CD4-positive, alpha-beta T cell treated with Interleukin-1 beta for 1 hour (primary cell): ENCODE measurements at places on chromosomes 12 and 14.

GRCh38 chr14:83164016-83164415, 1630.4 kb upstream of the SEL1L start:
- DNase-seq = no peak

- DNase-seq = peak; percentile 61
Observed at GRCh38 chr14:99240627-99241324, 31.2 kb downstream of the BCL11B start.

DNA sequence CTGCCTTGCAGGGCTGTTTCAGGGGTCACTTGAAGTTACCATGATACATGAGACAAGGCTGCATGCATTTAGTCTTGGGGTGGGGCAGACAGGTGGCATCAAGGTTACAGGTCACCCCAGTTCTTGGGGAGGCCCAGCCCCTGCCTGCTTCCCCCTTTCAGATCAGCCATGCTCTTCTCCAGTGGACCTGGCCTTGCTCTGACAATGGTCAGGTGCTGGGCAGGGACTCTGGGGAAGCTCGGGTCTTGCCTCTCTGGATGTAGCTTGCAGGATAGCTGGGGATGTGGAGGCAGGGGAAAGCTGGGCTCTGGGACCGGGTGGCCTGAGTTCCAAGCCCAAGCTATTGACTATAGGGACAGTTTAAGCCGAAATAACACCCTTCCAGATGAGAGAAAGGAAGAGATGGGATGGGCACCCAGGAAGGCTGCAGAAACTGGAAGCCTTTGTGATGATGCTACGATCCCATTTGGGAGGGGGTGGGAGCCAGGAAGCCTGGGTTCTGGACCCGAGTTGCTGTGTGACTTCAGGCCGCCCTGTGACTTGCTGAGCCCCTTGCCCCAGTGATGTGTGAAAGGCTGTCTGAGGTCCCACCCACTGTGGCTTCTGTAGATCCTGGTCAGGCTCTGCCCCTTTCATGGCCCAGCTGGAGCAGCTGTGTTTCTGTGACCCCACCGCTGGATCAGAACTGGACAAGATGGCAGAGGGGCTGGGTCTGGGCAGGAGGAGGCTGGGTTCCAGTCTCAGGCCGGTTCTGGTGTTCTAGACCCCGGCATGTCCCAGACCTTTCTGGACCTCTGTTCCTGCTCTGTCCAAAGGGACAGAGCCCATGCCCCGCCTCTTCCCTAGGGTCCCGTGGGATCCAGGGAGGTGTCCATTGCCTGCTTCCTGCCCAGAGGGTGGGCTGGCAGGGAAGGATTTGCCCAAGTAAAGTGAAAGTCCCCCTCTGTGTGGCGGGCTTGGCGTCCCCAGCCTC, 2.1 kb downstream of the TNFAIP2 start:
- DNase-seq = no peak

GRCh38 chr14:64438181-64438841, 27.0 kb upstream of the AKAP5 start:
- DNase-seq = no peak

GRCh38 chr12:53793221-53793620, 41.4 kb upstream of the CISTR start:
- no peak for DNase-seq

GRCh38 chr14:100405760-100406455, 82.8 kb downstream of the SLC25A47 start:
- DNase-seq = no peak

DNA sequence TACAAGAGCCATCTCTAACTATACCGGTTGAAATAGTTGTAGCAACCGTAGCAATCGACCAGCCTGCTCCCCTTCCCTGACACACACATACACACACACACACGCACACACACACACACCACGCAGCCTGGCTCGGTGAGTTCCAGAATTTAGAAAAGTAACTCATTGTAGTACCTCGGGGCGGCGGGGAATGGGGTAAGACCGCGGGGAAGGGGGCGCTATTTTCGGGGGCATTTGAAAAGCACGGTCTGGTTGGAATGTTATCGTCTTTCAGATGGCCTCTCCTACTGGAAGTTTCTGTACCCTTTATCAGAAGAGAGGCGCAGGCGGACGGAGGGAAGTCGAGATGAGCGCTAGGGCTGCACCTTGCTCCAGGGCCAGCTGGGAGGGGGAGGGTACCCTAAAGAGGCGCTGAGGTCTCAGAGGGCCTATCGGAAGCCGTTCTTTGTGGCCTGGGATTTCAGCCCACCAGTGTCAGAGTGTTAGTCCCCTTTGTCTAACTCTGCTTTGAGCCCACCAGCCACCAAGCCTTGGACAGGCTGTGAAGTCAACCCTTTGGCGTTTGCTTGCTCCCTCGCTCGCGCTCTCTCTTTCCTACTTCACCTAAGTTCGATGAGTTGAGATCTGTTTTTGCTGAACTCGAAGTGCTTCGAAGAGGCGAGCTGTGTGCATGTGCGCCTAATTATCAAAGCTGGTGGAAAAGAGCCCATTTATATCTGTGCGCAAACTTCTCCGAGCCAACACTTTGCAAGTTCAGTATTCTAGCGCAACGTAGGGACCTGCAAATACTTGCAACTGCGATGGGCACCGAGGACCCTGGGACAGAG, 837 bp downstream of the COL2A1 start:
- DNase-seq = no peak

- DNase-seq = peak; percentile 71
Observed at GRCh38 chr14:100072783-100073346, 7.6 kb downstream of the EVL start.

DNA sequence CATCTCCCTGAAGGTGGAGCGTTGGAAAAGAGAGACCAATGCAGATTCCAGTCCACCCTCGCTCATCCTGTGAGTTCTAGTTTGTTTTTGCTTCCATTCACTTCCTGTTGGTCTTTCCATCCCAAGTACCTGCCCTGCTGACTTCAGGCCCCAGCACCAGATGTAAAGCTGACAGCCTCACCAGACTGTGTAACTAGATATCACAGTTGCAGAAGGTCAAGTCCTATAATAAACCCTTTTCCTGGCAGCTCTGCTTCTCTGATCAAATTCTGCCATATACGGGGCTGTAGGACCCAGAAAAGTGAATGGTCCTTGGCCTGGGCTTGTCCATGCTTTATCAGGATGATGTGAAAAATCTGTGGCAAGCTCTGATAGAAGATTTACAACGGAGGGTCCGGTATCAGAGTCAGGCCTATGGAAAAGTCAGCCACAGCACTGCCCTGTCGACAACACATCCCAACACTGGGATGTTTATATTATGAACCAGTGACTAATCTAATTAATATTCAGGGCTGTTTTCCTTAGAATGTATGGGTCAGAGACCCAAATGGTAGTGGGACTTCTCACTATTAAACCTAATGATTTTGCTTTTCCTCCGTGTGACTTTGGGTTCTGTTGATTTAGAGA, 42.1 kb downstream of the CCDC175 start:
- DNase-seq = no peak

DNA sequence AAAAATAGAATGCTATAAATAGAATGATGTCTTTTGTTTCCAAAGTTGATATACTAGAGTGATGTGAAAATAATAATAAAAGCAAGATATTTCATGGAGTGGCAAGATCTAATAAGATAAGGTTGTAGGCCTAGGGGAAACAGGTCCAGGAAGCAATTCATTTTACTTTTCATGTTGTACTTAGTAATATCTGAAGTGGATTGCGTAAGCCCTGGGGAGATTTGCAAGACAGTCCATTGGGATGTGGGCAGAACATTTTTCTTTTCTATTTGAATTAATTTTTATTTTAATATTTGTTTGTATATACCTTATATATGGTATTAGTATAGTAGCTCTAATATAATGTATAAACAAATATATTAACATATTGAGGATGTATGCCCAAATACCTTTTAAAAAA, 7.5 kb downstream of the NUBPL start:
- DNase-seq = no peak

GRCh38 chr12:106239241-106239950, 8.4 kb downstream of the CKAP4 start:
- DNase-seq = no peak
